Activated CD4-positive, alpha-beta T cell treated with anti-CD3 and anti-CD28 coated beads, Interleukin-2, amount 10 ng/mL, durations not matched to agents 7 days and 5 days (primary cell): ENCODE measurements at places on chromosomes 2 and 18.

GRCh38 chr2:74502147-74502719, 2.8 kb upstream of the LBX2 start:
- DNase-seq, result no peak
- peaks cover 40% of the 10 kb centered on the region for H3K36me3 ChIP-seq
- peaks cover 69% of the 10 kb centered on the region for H3K4me1 ChIP-seq
- H3K27ac ChIP-seq, result no peak overlapping the region
- peak overlapping the region; percentile 54 for H3K4me3 ChIP-seq
- peaks cover 62% of the 10 kb centered on the region for H3K27me3 ChIP-seq

GRCh38 chr18:25826823-25827222, 263.6 kb downstream of the SS18 start:
- H3K36me3 ChIP-seq, result no peaks in the 10 kb centered on the region
- no peak for DNase-seq
- H3K27ac ChIP-seq, result no peak overlapping the region
- peaks cover 6% of the 10 kb centered on the region for H3K27me3 ChIP-seq
- H3K4me3 ChIP-seq, result no peak overlapping the region

GRCh38 chr2:152585830-152586484, 131.3 kb downstream of the PRPF40A start:
- no peak overlapping the region for H3K27ac ChIP-seq
- H3K4me3 ChIP-seq, result no peak overlapping the region
- H3K36me3 ChIP-seq, result no peaks in the 10 kb centered on the region
- H3K4me1 ChIP-seq, result no peaks in the 10 kb centered on the region

- H3K27ac ChIP-seq, result peak overlapping the region; percentile 93
- no peaks in the 10 kb centered on the region for H3K27me3 ChIP-seq
- H3K4me1 ChIP-seq, result peaks cover 98% of the 10 kb centered on the region
- DNase-seq, result peak; percentile 58
Observed at GRCh38 chr2:233418761-233419546, 64.7 kb downstream of the DGKD start.

GRCh38 chr2:216615298-216616082, 17.7 kb upstream of the IGFBP2 start:
- no peaks in the 10 kb centered on the region for H3K27me3 ChIP-seq
- H3K4me1 ChIP-seq, result peaks cover 9% of the 10 kb centered on the region
- H3K4me3 ChIP-seq, result no peak overlapping the region
- H3K36me3 ChIP-seq, result no peaks in the 10 kb centered on the region
